ENCODE measurements at places on chromosomes 11 and 22.
A peak's percentile ranks its signal among the peaks of the same experiment; 100 is the strongest.

DNA sequence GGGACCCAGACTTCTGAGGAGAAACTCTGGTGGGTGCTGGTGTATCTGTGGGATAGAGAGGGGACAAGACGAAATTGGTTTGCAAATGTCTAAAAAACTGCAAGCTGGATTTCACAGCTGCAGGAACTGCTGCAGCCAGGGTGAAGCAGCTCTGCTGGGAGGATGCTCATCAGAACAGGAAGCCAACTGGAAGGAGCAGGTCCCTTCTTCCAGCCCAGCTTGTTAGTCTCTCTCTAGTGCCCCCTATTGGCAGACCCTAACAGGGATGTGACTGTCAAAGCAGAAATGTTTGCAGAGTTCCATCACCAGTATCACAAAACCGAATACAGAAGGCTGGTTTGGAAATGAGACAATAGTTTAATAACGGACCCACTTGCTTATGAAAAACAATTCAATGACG is 74.8 kb upstream of the SLC22A12 start:
- no peak for DNase-seq

- DNase-seq = no peak
Observed at GRCh38 chr11:7486098-7486780, 933 bp downstream of the OLFML1 start.

GRCh38 chr11:14549891-14550290 is 29.7 kb upstream of the PSMA1 start:
- no peak for DNase-seq

DNA sequence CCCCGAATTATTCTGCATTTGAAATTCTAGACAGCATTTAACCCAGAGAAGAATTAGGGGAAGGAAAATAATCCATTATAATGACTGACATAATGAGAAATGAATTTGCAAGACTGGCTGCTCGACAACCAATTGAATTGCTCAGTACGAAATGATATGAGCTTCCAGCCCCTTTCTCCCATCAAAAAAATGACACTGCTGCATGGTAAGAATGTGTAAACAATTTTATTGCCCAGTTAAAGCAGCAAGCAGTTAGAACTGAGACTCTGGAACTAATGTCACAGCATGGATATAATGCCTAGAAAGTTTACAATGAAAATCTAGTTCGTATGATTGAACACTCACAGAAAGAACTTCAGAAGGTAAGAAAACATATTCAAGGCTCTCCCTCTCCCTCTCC is 24.7 kb upstream of the PCF11 start:
- DNase-seq = no peak

DNA sequence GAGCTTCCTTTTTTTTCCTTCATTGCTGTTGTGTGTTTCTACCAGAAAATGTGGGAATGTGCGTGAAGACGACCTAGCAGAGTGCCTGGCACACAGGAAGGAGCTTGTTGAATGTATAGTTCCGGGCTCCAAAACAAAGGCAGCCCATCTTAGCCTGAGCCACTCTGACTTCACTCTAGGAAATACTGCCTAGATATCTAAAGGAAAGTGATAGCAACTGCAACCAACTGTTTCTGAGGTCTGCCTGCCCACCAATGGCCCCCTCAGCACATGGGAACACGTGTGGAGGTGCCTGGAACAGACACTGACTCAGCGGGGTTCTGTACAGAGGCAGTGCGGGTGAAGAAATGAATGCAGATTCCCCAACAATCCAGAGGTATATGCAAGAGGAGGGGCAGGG is 14.7 kb upstream of the XBP1 start:
- no peak for DNase-seq

DNA sequence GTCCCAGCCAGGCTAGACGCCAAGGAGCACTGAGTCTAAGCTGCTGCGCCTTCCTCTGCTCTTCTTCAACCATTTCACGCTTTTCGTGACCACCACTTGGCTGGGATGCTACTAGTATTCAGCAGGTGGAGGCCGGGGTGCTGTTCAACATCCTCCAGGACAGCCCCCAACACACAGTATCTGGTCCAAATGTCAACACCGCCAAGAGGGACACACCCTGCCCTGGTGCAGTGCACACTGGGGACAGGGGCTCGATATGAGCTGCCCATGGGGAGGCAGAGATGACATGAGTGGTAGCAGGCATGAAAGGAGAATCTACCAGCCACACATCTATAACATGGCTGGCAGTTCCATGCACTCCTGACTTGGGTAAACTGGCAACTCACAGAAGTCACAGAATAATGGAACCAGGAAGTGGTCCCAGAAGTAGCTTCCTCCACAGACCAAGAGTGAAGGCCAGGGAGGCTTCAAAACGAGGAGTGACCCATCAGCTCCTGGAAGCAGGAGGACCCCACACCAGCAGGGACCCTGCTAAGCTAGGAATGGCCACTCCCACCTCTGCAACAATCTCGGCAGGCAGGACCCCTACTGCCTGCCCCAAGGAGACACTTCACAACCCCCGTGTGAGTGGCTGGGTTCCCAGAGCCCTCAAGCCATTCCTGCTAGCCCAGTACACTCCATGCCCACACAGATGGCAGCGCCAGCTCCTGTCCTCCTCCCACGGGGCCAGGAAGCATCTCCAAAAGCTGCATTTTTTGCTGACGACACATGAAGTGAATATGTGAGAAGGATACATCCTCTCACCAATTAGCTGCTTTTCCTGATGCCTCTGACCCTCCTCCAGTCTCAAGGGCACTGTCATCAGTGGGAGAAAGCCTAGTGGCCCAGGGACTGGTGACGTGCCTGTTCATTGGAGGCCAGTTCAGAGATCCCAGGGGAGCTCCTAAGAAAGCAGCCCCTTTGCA is 78.8 kb downstream of the DGCR2 start:
- no peak for DNase-seq

- peak; percentile 31 for DNase-seq
Observed at GRCh38 chr11:72721689-72722049, 30.5 kb downstream of the ARAP1 start.

DNA sequence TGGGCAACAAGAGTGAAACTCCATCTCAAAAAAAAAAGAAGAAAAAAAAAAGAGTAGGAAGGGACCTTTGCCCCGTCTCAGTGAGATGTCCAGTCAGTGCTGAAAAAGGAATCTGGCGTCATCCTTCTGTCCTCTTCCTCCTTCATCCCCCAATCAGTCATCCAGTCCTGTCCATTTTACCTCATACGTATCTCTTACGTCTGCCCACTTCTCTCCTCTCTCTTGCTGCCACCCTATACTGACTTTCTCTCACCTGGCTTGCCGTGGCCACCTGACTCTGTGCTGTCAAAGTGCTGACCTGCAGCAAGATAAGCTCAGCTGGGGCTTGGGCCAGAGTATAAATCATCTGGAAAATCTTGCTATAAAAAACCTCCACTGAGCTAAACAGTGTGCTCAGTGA is 13.6 kb downstream of the SEPTIN3 start:
- no peak for DNase-seq

DNA sequence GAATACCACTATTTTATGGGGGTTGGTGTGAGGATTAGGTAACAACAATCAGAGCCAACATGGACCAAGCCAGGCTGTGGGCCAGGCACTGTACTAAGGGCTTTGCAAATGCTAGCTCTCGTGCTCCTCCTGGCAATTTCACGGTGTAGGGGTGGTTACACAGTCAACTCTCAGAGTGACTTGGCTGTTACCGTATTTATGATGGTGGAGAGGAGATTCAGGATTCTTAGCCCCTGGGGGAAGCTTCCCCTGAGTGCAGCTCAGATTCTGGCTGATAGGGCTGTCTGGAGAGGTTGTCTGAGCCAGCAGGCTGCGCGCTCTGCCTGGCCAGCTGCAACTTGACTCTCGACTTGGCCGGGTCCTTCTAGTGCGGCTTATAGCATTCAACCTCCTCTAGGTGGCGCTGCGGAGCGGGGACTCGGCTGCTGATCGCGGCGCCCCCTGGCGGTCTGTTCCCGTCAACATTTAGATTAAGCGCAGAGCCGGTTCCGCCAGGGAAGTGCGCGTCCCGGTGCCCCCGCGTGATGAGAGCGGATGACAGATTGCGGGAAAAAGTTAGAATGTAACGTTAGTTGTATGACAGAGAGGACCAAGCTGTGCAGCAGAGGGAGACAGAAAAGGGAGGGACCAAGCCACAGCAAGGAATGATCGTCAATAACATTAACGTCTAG is 4.5 kb upstream of the NCF4 start:
- peak; percentile 95 for DNase-seq

- DNase-seq = peak; percentile 69
Observed at GRCh38 chr22:50530877-50531545, 1.2 kb upstream of the TYMP start.

DNA sequence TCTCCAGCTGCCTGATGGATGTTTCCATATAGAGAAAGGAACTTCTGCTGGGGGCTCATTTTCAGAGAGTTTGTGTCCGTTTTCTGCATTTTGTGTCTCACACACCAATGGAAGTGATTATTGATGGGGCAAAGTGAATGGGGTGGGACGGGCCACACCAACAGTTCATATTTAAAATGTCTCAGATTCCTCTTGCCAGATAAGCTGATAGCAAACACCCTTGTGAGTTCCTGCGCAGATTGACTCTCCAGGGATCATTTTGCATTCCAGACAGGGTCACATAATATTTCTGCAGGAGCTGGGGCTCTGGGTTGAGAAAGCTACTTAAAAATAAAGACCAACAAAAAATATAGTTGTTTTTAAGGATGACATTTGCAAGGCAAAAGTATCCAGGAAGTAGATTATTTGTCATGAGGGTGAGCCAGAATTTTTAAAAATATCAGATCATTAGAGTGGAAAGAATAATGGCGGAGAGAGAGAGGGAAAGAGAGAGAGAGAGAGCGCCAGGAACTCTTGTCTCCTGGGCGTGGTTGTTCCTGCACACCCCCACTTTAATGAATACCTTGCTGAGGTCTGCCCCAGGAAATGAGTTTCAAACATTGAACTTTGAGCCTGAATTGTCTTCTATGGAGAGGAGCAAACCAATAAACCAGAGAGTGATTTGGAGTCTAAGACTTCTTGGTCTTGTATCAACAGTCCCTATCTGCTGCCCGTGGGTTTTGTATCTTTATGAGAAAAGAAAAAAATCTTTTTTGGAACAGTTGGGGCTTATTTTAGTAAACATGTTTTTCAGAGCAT is 33.3 kb downstream of the MICAL2 start:
- no peak for DNase-seq

Data from activated gamma-delta T cell treated with anti-CD3 and anti-CD28 coated beads, Interleukin-2, amount 50 U/mL, for 16 hours (primary cell).